Stimulated activated CD8-positive, alpha-beta memory T cell treated with anti-CD3 and anti-CD28 coated beads, Interleukin-7, amount 100 ng/mL, for 24 hours (primary cell): ENCODE measurements at places on chromosomes 7 and 10.

DNA sequence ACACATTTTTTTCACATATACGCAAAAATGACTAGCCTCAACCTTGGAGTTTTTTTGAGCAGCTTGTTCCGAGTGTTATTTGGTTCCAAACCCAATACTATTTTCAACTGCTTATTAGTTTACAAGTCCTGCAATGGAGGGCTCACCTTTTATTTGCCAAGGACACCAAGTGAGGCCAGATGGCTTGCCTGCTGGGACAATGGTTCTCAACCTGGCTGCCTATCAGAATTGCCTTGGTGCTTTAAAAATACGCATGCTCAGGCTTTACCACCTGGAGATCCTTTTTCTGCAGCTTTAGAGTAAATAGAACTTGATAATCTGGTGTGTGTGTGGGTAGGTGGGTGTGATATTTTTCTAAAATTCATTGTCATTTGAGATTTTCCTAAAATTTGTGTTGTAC, 276.8 kb downstream of the MTERF1 start:
- no peak for DNase-seq

- no peak for DNase-seq
These were observed 37.7 kb upstream of the INSIG1 start for GRCh38 chr7:155259866-155260497.

- DNase-seq: no peak
These were observed 87.8 kb downstream of the TBXAS1 start for GRCh38 chr7:139916717-139917395.

DNA sequence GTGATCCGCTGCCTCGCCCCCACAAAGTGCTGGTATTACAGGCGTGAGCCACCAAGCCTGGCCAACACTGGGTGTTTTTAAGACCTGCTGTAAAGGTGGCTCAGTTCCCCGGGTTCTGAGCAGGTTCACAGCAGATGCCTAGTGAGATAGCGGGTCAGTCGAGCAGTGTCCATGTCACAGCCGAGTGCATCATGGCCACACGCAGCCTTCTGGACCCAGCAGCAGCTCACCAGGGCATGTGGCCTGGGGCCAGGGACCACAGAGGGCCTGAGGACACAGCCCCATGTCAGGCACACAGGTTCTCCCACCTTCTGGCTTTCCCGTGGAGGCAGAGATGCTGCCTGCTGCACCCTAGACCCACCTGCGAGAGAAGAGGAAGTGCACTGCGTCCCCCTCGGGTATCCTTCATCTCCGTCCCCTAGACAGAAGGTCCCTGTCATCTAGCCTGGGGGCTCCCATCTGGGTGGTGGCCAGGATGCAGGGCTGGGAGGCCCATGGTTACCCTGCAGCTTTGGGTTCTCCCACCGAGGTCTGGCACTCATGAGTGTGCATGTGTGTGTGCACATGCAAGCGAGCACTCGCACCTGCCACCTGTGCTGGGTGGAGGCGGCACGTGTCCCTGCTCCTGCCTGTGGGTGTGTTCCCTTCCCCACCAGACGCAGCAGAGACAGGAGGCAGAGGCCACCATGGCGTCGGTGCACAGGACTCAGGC, 98.6 kb downstream of the NKX6-2 start:
- DNase-seq: no peak

GRCh38 chr10:95350219-95350829, 59.5 kb upstream of the PDLIM1 start:
- DNase-seq: no peak

DNA sequence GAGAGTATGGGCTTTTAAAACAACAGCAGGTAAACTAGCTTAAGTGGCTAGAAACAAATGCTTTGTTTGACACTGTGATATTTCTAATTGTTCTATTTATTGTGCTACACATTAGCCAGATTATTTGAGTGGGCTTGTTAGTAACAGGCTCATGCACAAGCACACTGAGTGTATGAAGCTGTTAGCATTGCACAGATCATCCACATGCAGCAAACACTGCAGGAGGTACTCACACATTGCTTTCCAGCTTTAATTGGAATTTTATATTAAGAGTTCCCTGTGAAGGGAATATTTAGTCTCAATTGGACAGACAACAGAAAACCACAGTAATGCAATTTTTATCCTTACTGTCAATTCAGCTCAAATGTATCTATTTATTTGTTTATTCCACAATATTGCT, 92.9 kb upstream of the ZNF804B start:
- DNase-seq: no peak

DNA sequence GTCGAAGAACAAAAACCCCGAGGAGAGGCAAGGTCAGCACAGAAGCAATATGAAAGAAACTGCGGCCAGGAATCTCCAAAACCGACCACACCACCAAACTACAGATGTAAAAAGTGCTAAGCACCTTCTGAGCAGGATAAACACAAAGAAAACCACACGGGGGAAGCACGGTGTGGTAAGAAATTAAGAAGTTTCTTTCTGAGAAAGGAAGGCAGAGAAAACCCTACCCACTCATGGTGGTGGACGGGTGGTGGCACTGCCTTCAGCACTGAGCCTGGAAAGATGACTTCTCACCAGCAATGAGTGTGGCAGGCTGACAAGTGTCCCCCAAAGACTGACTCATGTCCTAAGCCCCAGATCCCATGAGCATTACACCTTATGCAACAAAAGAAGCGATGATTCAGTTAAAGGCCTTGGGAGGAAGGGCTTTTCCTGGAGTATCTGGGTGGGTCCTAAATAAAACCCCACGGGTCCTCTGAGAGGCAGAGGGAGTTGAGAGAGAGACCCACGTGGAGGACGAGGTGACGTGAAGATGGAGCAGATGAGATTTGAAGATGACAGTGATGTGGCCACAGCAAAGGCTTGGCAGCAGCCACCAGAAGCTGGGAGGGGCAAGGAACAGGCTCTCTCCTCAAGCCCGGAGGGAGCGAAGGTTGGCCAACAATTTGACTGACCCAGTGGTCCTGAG, 124.9 kb downstream of the DLG5 start:
- DNase-seq: peak; percentile 13

- DNase-seq: no peak
These were observed 269.0 kb upstream of the BMPER start for GRCh38 chr7:33636359-33636758.

DNA sequence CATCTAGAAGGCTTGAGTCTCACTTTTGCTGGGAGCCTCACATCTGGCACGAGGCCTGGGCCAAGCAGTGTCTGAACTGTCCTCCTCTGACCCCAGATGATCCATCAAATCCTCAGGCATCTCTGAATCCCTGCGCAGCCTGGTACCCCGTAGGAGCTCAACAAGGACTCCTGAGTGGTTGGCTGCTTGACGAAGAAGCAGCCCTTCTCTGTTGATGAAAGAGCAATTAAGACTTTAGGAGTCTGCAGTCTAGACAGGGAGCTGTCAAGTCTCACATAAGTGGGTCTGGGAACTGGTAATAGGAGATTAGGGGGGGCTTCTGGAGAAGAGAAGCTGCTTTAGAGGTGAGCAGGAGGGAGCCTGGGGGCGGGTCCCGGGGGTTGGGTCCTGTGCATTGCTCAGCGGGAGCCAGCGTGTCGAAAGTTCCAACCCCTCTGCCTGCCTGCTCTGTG, 326.0 kb downstream of the RPS24 start:
- DNase-seq: no peak

GRCh38 chr7:157702311-157703023, 365.7 kb downstream of the DNAJB6 start:
- no peak for DNase-seq

- no peak for DNase-seq
These were observed 86.5 kb upstream of the NMT2 start for GRCh38 chr10:15254808-15255648.

- no peak for DNase-seq
These were observed 10.0 kb downstream of the HPS1 start for GRCh38 chr10:98436704-98437103.

- DNase-seq: no peak
These were observed 28.8 kb upstream of the ICA1 start for GRCh38 chr7:8290645-8291308.

DNA sequence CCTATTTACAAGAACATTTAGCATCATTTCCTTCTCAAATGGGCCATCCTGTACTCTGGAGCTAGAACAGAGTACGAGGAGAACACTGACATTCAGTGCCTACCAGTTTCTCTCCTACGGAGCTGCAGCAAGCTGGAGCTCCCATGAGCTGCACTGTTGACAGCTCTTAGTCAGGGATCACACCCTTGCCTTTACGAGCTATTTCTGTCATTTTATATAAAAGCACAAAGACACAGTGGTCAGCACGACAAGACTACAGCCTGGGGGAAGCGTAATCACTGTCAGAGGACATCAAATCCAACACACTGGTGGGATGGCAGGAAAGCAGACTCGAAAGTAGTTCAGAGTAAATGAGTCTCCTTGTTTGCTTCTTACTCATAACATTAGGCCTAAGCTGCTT, 2.7 kb downstream of the CDCA7L start:
- no peak for DNase-seq

- DNase-seq: no peak
These were observed 89.7 kb downstream of the AASS start for GRCh38 chr7:122054393-122054792.

GRCh38 chr7:7798510-7798909, 80.1 kb upstream of the RPA3 start:
- no peak for DNase-seq

DNA sequence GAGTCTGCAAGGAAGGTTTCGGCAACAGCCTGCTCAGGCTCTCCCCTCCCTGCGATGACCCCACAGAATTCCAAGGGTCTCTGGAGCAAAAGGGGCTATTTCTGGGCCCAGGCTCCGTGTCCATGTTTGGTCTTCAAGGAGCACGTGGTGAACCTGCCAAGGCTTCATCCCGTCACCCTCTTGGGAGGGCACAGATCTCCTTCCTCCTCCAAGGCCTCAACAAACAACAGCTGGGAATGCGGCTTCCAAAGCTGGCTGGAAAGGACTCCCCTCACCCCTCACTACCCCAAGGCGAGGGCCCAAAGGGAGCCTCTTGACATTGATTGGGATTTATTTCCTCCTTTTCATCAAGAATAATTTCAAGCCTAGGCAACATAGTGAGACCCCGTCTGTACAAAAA, 14.0 kb upstream of the KPNA7 start:
- DNase-seq: no peak

- no peak for DNase-seq
These were observed 134.7 kb downstream of the DNAJB6 start for GRCh38 chr7:157471259-157472125.

DNA sequence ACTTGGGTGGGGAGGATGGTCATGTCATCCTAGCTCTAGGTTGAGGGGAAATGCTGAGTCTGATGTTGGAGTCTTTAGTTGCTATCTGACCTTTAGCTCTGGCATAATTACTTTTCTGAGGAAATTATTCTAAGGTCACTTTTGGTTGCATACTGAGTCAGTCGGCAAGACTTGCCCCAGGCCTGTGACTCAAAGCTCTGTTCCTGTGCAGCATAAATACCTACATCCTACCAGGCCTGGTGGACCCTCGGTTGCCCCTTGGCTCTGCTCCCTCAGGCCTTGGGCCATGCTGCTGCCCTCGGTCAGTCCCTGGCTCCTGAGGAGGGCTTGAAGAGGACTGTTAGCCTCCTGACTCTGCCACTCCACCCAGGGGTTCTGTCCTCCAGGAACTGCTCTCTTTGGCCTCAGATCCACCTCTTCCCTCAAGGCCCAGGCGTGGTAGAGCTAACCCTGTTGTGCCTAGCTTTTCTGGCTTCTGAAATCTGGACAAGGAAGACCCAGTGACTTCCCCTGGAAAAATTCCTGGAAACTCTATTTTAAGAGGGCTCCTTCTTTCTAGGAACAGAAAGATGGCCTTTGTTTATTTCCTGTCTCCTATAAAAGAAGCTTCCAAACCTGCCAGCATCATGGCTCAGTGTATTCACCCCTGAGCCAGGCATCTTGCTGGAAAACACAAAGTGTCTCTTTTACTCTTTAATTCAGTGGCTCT, 71.2 kb downstream of the TMEM178B start:
- DNase-seq: no peak
